ENCODE measurements at places on chromosomes 2 and 18.

- DNase-seq, result peak; percentile 2
Measured at GRCh38 chr2:173196080-173196479, 120.4 kb downstream of the MAP3K20 start.

DNA sequence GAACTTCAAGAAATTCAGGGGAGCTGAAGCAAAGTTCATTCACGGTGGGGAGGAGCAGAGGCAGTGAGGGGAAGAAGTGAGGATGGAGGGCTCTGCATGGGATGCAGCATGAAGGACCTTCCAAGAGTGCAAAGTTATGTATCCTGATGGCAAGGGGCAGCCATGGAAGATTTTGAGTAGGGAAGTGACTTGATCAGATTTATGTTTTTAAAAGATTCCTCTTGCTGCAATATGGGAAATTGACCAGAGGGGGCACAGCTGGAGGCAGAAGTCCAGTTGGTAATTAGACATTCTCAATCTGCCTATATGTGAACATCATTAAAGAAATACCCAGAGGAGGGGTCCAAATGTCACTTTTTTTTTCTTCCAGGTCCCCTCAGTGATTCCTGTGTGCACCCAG lies 21.5 kb upstream of the ANXA4 start:
- no peak for DNase-seq

- no peak for DNase-seq
Measured at GRCh38 chr18:48824231-48824970, 126.4 kb downstream of the SMAD7 start.

DNA sequence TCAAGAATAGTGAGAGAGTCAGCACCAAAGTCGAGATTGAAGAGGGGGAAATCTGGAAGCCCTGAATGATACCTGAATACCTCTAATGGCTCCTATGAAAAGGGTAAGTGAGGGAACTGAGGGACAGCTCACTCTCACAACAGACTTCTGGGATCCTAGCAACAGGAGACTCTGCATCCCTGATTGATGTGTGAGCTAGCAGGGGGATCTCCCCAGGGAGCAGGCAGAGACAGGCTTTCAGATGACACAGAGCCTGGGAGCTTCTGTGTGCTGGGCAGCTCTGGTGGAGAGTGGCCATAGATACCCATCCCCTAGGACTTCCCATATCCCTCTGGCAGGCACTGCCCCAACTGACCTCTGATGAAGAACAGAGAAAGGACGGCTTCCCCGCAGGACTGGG lies 206.2 kb downstream of the EXOC6B start:
- peak; percentile 6 for DNase-seq

GRCh38 chr2:174682578-174683391 lies 81.5 kb downstream of the CHRNA1 start:
- peak; percentile 46 for DNase-seq

DNA sequence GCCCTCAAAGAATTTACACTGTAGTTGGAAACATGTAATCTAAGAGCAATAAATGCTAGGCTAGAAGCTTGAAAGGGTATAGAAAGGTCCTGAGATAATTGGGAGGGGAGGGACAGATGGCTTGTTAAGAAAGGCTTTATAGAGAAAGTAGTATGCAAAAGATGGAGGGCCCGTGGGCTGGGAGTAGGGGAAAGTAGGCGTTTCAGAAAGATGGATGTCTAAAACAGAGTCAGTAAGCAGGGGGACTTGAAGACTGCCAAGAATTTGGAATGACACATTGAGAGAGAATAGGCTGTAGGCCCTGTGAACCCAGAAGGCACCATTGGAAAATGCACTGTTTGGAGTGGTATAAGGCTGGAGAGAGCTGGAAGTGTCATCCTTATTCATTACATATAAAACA lies 822 bp downstream of the PSMG2 start:
- peak; percentile 56 for DNase-seq

DNA sequence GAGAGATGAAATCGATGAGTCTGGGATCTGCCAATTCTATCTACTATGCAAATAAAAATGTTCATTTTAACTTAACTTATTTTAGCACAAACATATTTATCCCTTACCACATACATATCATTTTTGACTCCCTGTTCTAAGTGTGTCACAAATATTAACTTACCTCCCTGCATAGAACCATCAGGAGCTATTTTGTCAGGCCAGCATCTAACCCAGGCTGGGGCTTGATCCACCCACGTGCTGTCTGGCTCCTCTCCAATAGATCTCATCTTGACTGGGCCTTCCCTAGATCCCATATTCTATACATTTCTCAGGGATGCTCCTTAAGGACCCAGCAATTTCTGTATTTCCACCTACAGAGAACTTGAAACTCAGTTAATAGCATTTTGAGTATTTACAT lies 20.9 kb downstream of the NTSR2 start:
- DNase-seq, result no peak

DNA sequence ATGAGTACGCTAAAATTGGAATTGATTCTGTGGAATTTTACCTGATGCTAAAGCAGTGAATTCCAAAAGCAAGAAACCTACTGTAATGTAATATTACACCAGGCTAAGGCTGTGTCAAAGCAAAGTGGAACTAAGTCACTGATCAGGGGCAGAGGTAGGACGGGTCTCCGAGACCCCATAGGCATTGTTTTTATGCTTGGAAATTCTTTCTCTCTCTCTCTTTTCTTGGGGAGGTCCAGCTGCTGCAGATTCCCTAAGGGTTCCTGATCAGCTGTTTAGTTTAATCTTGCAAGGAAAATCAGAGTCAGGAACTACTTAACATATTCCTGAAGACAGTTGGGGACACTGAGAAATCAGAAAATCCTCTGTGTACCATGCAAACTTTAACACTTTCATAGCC lies 220.2 kb downstream of the SRBD1 start:
- DNase-seq, result no peak

GRCh38 chr2:28557389-28558131 lies 61.7 kb downstream of the PLB1 start:
- no peak for DNase-seq

- no peak for DNase-seq
Measured at GRCh38 chr18:62729487-62730386, 14.4 kb downstream of the PHLPP1 start.

All from NCI-H146 (cell line).